Naive B cell (primary cell): ENCODE measurements at places on chromosomes 12 and 14.
A peak's percentile ranks its signal among the peaks of the same experiment; 100 is the strongest.

- no peak for DNase-seq
These were observed 180.9 kb downstream of the ETV6 start for GRCh38 chr12:11830307-11830801.

DNA sequence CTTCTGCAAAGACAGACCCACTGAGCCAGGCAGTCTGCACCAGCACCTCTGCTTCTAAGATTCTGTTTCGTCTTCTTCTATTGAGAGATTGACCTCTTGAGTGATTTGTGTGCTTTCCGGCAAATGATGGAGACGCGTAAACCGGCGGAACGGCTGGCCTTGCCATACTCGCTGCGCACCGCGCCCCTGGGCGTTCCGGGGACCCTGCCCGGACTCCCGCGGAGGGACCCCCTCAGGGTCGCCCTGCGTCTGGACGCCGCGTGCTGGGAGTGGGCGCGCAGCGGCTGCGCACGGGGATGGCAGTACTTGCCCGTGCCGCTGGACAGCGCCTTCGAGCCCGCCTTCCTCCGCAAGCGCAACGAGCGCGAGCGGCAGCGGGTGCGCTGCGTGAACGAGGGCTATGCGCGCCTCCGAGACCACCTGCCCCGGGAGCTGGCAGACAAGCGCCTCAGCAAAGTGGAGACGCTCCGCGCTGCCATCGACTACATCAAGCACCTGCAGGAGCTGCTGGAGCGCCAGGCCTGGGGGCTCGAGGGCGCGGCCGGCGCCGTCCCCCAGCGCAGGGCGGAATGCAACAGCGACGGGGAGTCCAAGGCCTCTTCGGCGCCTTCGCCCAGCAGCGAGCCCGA, 703 bp downstream of the ASCL4 start:
- no peak for DNase-seq

DNA sequence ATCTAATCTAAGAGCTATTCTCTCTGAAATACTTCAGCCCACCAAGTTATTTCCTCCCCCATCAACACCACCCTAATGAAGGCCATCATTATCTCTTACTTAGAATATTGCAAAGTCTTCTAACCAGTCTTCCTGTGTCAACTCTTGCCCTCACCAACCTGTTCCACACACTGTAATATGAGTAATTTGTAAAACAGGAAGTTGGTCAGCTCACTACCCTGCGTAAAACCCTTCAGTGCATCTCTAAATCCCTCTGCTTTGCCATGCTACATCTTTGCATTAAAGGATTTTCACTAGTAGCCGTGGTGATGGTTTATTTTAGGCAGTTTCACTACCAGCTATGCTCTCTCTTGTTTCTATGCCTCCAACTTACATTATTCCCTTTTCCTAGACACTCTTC, 70.0 kb downstream of the KIF21A start:
- DNase-seq = no peak

- no peak for DNase-seq
These were observed 44.0 kb upstream of the CSRP2 start for GRCh38 chr12:76922866-76923265.

GRCh38 chr14:71566276-71566675, 366.0 kb upstream of the RGS6 start:
- peak; percentile 24 for DNase-seq

DNA sequence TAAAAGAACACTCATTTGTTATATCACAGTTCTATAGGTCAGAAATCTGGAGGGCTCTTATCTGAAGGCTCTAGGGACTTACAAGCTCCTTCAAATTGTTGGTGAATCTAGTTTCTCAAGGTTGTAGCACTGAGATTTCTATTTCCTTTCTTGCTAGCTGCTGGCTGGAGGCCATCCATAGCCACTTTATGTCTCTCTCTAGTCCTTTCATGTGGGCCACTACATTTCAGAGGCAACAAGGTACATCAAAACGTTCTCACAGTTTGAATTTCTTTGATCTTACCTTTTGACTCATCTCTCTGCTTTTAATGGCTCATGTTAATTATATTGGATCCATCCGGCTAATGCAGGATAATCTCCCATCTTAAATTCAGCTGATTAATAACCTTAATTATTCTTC, 286.8 kb downstream of the DIO2 start:
- no peak for DNase-seq

DNA sequence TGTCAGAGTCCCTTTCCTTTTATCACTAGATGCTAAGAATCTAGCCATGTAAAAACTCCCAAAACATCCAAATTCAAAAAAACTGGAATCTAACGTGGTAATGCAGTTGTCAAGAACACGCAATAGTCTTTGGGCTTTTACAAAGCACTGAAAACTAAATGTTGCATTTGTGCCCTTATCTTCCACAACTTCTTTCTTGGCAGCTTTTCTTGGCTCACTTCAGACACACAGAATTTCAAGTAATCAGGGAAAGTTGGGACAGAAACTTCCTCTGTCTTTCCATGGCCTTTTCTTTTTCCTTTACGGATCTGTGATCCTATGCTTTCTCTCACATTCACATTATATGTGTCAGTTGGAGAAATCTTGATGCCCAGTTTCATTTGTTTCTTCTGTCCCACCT, 136.0 kb downstream of the CRADD start:
- DNase-seq = no peak

- no peak for DNase-seq
These were observed 141.1 kb downstream of the AKAP6 start for GRCh38 chr14:32470161-32470715.

GRCh38 chr14:68598621-68599447, 194.0 kb downstream of the ZFP36L1 start:
- DNase-seq = no peak

DNA sequence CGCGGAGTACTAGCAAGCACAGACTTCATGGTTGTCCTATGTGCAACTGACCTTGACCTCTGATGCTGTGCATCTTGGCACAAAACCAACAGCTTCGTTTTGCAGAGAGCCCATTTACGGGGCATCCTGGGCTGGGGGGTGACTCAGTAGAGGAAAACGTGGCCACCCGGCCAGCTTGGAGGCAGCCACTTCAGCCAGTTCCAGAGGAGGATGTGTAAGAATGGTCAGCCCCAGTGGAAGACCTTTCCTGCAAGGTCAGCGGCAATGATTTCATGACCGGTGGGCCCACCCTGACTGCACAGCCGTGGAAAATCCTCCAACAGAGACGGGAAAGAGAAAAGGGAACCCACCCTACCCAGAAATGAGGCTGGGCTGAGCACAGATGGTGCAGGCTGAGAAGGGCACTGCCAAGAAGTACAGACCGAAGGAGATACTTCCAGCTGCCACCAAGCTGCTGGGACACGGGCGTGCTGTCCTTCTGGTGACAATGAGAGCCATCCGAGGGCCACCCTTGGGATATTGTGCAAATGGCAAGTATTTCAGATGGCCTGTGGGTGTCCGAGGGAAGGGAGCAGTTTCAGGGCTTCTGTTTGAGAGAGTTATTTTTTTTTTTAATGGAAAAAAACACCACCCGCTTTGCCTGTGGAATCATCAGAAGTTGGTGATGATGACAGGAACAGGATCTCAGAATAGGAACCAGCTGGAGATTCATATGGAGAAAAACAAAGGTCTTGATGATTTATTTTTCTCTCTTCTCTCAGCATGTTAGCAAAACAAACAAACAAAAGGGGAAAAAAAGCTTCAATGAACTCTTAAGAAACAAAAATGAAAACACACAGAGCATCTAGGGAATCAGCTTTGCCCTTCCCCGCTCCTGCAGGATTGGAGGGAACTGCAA, 120.2 kb upstream of the RFLNA start:
- no peak for DNase-seq

GRCh38 chr14:68471964-68472508, 320.8 kb downstream of the ZFP36L1 start:
- DNase-seq = no peak

DNA sequence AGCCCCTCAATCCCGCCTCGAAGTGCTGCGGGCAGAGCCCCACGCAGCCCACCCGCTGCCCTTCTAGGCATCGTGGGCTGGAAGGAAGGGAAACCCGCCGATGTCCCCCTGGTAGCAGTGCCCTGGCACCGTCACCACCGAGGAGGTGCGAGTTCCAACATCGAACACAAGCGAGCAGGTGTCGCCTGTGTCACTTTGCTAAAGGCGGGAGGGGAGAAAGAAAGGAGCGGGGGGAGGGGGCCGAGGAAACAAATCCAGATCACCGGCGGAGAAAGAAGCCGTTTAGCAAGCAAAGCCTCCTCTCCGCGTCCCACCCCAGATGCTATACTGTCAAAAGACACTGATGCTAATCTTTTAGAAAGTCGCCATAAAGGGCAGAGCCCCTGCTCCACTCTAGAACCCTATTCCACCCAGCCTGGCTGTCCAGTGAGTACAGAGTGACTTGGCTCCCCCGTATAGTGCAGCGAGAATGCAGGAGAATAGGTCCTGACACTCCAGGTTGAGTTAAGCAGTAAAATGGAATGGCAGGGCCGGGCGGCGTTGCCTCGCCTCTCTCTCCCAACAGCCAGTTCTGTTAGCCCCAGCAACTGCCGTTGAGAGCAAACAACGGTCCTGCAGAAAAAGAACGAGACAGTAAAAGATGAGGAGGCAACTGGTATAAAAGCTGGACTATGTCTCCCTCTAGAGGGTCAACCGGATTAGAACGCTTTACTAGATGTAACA, 67.9 kb upstream of the USP15 start:
- peak; percentile 65 for DNase-seq

- DNase-seq = no peak
These were observed 256.6 kb downstream of the FOXN3 start for GRCh38 chr14:89160437-89160836.

DNA sequence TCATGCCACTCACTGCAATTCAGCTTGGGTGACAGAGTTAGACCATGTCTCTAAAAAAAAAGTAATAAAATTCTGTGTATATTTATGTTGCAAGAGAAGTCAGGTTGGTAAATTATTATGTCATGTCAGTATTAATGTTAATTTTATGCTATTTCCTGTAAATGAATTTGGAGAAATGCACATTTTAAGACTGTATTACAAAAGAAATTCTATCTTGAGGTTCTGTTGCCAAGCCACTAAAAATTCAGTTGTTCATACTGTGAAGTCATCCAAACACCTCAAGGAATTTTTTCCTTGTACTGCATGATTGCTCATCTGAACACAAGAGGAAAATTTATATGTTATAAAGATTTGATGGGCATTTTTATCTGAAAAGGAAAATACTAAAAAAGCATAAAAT, 23.3 kb upstream of the HMGA2 start:
- no peak for DNase-seq

GRCh38 chr14:98957211-98958047, 314.6 kb downstream of the BCL11B start:
- DNase-seq = no peak

GRCh38 chr12:52533686-52534470, 13.7 kb upstream of the KRT5 start:
- DNase-seq = no peak

DNA sequence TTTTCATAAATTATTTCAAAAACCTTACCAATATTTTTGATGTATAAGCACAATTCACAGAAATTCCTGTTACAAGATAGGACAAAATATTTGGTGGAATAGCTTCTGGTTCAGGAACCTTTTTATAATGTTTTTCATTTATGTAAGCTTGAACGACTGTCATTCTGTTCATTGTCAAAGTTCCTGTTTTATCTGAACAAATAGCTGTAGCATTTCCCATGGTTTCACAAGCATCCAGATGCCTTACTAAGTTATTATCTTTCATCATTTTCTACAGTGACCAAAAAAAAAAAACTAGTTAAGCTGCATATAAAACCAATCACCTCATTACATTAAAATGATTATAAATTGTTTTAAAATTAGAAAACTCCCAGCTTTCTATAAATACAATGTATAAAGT, 87.1 kb downstream of the ATP2B1 start:
- no peak for DNase-seq

DNA sequence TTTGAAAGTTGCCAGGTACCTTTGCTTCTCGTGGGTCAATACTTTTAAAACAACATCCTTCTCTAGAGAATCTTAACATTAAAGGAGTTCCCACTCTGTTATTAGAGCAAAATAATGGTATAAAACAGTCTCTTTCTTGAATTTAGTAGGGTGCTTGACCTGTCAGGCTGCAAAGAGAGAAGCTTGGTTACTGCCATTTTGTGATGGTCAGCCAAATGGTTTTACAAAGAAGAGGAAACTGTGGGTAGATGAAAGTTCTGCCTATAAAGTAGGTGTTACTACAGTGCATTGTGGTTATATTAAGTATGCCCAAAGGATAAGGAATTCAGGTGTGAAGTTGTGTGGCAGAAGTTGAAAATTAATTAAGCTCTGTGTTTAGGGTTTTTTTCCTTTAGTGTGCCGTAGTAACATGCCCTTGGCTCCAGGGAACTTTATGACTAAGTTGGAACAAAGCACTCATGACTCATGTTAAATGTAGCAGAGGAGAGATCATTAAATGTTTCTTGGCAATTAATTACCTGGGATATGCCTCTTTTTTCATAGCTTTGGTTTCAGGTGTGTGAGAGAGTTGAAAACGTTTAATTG, 354.0 kb upstream of the KITLG start:
- no peak for DNase-seq

GRCh38 chr14:20837831-20838230, 35.2 kb upstream of the RNASE1 start:
- no peak for DNase-seq

DNA sequence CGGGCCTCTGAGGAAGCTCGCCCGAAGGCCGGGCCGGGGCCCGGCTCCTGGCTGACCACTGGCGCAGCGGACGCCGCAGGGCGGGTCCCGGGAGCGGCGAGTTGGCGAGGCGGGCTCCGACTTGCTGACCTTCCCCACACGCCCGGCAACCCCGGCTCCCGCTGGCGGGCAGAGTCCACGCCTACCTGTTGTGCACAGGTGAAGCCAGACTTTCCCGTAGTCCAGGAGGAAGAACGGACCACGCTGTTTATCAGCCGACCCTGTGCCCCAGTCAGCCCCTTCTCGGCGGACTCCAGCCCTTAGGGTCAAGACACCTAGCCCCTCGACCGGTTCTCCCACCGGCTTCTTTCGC, 407 bp downstream of the HEATR5A start:
- no peak for DNase-seq

DNA sequence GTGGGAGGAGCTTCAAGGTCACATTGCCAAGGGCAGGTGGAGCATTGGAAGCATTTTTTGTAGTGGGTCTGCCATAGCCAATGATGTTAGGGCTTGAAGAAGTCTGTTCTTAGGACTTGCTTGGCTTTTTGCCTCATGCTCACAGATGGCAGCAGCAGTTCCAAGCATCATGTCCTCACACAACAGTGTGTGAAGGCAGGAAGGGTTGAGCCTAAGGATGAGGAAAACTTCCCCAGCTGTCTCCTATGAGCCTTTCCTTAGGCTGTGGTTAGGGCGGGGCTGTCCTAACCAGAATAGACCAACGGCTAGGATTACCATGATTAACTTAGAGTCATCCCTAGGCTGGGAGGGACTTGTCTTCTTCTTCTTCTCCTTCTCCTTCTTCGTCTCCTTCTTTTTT, 76.2 kb upstream of the KCNA1 start:
- no peak for DNase-seq
